ENCODE measurements at places on chromosomes 5 and 9.

DNA sequence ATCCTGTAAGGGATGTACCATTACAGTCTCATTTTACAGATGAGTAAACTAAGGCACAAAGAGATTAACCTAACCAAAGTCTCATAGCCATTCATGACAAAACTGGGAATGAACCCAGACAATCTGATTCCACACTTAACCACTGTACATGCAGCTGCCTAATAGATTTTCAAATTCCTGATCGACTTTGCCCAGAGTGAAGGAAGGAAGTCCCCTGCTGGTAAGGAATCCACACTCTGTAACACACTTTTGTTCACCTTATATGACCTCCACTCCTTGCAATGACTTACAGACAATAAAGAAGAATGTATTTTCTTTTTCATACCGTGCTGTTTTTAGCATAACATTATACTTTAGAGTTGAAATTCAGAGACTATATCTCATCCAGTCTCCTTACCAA is 31.3 kb upstream of the PLPP6 start:
- no peak for DNase-seq

GRCh38 chr9:124771021-124771866 is at the start of gene NR6A1:
Gene NR6A1, minus strand, starts transcription at chr9:124771311.
- DNase-seq: peak; percentile 96

DNA sequence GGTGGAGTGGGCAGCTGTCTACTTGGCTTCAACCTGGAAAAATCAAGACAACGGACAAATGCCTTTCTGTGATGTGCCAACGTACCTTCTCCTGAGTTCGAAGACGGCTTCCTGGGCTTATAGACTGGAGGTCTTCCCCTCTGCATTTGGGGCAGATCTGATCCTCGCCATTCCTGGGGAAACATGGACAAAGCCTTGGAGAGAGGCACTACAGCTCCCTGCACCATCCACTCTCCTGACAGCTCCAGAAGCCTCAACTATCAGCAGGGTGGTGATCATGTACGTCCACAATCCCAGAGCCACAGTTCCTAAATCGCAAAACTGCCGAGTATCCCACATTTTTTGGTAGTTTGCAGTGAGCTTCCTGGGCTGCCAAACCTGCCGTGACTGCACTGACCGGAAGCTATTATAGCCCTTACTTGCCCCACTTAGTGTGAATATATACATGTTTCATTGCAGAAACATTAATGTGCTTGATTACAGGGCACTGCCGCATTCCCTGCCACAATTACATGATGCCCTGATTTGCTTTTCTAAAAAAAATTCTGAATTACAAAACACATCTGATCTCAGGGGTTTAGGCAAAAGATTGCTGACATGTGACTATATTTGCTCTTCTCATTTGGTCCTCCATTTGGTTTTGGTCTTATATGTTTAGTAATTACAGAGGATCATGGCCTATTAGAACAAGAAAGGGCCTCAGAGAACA is 2.8 kb downstream of the TRAF1 start:
- DNase-seq: peak; percentile 20

DNA sequence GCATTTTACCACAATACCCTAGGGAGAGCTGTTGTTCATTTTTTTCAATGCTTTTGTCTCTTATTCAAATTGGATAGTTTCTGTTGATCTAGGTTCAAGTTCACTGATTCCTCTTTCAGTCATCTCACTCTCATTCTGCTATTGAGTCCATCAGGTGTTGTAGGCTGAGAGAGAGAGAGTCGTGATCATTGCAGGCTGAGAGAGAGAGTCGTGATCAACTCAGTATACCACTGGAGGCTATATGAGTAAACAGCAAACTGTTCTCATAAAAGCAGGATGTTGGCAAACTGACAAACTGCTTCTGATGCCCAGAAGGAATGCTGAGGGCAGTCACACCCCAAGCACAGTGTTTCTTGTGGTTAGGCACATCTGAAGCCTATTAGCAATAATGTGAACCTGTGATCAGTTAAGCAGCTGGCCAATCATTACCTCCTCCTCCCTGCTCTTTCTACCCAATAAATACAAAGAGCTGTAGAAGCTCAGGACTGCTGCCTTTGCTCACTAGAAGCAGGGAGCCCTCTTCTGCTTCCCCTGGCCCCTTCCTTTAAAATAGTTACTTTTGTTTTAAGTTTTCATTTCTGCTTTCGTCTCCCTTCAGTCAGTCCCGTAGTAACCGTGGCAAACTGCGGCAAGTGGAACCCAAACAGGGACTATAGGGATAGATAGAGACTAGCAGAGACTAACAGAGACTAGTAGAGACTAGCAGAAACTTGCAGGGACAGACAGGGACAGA is 476.1 kb upstream of the ACO1 start:
- no peak for DNase-seq

DNA sequence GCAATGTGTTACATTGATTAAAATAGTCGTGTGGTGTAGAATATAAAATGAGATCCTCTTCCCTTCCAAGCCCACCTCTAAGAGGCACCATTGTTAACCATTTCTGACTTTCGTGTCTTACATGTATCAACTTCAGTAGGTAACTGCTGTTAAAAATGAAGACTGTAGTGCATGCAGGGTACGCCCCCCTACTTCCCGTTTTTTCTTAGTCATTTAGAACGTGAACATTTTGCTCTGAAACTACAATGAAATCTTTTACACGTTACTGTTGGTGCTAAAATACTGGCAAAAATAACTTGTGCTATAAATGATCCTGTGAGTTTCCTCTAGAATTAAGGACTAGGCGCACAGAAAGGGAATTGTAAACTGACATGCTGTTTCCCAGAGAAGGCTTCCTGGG is 41.5 kb downstream of the WNK2 start:
- no peak for DNase-seq
